ENCODE measurements at places on chromosomes 11 and 22. TPM values are rescaled to one million over a fixed set of nuclear protein-coding genes. Genes with fewer than 3 reads are reported as not detected.

Gene BIK
- not detected for total RNA-seq

Gene VPREB1
- total RNA-seq = not detected

DNA sequence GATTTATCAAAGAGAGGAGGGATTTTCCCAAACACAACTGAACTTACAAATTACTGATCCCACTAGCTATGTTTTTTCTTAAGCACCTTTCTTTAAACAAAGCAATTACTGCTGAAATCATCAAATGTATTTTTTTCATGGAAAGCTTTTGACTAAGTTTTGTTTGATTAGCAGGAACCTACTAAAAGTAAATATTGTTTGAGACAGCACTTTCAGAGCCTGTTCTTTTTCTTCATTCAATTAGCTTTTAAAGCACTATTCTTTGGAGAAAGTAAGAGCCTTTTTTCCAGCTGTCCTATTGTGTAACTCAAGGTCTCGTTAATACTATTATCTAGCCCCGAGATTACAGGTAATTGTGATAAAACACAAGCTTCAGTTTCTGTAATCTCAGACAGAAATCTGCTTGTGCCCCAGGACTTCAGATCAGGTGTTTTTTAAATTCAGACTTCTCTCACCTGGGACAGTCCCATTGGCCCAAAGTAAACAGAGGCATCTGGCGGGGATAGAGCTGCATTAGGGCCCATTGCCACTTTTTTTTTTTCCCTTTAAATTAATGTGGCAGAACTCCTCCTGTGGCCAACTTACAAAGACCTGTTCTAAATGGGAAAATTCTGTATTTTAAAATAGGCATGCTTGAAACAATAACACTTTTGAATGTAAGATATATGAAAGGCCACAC is 11.0 kb downstream of the CSTPP1 start:
- DNase-seq = no peak

GRCh38 chr22:39685336-39686177 is 115.0 kb downstream of the CACNA1I start:
- DNase-seq = no peak

- DNase-seq = no peak
Observed at GRCh38 chr11:116072133-116072532, 567.9 kb upstream of the CADM1 start.

DNA sequence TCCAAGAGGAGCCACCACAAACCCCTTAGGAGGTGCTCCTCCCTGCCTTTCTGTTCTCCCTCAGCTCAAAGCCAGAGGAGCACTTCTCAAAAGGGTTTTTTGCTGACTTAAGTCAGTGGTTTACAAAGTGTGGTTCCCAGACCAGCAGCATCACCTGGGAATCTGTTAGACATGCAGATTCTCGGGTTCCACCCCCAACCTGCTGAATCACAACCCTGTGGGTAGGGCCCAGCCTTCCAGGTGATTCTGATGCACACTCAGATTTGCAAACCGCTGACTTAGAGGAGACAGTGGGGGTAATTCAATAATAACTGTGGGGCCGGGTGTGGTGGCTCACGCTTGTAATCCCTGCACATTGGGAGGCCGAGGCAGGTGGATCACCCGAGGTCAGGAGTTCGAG is 22.8 kb downstream of the CREB3L1 start:
- no peak for DNase-seq

Data from esophagus muscularis mucosa (tissue), 4 donors.